ENCODE measurements at places on chromosomes 5 and 9.

- no peak for DNase-seq
Measured at GRCh38 chr5:55636683-55637082, 75.4 kb downstream of the SLC38A9 start.

DNA sequence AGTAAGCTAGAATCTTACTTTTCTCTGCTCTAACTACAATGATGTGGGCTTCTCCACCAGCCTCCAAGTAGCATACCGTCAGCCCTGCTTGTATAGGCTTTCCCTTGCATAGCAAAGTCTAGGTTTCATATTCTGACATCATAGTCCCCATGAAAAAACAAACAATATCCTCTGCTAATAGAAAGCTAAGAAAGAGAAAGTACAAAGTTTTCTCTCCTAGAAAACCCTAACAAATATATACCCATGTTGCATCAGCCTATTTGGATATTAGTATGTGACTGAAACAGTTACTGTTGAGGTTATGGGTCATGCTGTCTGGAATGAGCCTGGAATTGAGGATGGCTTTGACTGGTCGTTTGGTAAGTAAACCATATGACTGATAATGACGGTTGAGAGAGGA lies 1696.0 kb downstream of the MAT2B start:
- DNase-seq = no peak

DNA sequence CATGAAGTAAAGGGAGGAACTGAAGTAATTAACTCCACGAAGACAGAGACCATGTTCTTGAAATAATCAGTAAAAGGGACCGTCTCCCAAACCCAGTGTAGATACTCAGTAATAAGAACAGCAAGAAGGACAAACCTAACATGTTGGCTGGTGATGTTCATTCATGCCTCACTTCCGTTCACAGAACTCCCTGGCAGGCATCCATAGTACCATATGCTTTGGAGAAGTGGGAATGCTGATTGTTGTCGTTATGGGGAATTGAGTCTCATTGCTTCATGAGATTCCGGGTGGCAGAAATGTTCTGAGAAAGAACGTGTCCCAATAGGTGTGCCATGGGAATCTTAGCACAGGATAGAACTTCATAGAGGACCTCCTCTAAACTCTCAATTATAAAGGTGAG lies 452.3 kb downstream of the ZSWIM6 start:
- DNase-seq = no peak

GRCh38 chr9:120536094-120536493 lies 43.9 kb downstream of the CDK5RAP2 start:
- no peak for DNase-seq

DNA sequence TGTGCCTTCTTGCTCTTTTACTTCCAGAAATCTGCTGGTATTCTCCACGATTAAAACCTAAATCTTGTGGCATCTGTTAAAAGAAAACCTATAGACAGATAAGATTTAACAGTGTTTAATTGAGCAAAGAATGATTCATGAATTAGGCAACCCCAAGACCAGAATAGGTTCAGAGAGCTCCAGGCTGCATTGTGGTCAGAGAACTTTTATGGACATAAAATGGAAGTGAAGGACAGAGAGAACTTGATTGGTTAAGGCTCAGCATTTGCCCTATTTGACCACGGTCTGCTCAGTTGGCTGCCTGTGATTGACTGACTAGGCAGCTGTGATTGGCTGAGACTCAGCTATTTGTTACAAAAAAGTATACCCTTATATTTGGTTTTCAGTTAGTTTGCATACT lies 10.4 kb upstream of the SLC36A2 start:
- no peak for DNase-seq

- DNase-seq = no peak
Measured at GRCh38 chr9:7756088-7756487, 43.5 kb downstream of the DMAC1 start.

GRCh38 chr9:121566481-121567465 lies 67.1 kb upstream of the GGTA1 start:
- DNase-seq = peak; percentile 87

DNA sequence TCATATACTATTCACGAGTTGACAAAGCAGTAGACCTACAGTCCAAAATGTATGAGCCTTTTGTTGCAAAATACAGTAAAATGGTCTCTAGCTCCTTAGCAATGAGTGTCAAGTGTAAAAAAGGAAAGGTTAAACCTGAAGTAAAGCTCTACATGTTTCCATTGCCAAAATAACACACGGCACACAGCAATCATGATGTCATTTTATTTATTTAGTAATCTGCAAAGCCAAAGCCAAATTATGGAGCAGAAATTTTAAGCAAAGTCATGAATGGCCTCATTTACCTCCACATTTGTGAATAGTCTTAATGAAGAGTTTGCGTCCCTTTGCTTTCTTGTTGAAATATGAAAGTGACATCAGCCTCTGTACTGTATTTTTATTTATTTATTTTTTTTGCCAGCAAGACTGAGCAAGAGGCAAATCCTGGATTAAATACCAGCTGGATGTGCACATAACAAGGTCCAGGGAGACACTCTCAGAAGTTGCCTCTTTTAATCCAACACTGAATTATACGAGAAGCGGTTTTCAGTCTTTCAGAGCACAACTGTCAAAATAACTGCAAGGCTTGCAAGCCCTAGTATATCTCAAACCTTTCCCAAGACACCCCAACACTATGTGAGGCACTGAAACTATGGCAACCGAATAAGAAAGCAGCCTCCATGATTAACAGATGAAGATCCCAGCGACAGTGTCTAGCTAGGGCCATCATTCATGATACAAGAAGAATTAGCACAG lies 9.7 kb downstream of the SEMA6A start:
- no peak for DNase-seq

DNA sequence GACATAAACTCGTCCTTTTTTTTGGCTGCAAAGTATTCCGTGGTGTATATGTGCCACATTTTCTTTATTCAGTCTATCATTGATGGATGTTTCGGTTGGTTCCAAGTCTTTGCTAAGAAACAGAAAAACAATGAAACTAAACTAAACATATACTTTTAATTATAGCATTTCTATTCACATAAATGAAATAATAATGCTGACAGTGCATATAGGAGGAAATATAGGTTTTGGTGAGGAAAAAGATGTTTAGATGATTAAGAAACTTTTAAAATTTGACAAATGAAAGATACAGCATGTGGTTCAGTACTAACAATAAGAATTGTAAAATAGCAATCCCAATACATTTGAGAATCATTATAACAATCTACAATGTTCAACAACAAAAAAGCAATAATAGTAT lies 1094.5 kb upstream of the CDH6 start:
- no peak for DNase-seq

DNA sequence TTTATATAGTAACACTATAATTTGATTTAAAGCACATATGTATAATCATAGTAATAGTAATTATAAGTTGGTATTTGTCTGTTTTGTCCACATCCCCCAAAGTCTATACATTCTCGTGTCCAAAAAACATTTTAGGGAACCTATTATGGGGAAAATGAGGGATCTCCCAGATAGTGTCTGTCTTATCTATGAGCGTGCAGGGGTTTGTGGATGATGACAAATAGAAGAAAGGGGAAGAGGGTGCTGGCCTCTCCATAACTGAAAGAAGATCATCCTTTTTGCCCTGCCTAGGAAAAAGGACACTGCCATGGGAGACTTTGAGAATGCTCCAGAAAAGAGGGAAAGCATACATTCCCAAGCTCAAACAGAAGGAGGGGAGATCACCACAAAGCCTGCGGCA lies 45.3 kb downstream of the C5orf22 start:
- no peak for DNase-seq

GRCh38 chr5:38468978-38469706 lies 87.3 kb downstream of the LIFR start:
- peak; percentile 86 for DNase-seq

DNA sequence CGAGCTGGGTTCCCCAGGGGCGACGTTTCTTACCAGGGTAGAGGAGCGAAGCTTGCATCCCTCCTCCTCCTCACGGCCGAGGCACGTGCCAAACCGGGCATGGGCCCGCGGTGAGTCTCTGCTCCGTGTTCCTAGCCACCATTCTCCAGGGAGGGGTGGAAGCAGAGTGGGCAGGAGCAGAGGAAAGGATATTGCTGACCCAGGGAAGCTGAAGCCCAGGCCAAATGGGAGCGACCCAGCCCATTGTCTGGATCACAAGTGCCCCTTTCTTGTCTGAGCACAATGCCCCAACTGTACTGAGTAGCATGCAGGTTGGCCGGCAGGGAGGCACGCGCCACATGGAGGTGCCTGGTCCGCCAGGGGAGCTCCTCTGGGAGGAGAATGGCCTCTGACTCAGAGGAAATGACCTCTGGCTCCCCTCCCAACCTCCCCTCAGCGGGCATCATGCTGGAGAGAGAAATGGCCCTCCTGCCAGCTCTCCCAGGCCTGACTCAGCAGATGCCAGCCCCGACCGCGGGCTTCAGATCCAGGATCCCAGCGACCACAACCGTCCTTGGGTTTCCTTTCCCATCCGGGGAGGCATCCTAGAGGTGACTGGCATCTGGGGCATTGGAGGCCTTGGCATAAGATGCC lies 1.1 kb downstream of the PRR7 start:
- no peak for DNase-seq

DNA sequence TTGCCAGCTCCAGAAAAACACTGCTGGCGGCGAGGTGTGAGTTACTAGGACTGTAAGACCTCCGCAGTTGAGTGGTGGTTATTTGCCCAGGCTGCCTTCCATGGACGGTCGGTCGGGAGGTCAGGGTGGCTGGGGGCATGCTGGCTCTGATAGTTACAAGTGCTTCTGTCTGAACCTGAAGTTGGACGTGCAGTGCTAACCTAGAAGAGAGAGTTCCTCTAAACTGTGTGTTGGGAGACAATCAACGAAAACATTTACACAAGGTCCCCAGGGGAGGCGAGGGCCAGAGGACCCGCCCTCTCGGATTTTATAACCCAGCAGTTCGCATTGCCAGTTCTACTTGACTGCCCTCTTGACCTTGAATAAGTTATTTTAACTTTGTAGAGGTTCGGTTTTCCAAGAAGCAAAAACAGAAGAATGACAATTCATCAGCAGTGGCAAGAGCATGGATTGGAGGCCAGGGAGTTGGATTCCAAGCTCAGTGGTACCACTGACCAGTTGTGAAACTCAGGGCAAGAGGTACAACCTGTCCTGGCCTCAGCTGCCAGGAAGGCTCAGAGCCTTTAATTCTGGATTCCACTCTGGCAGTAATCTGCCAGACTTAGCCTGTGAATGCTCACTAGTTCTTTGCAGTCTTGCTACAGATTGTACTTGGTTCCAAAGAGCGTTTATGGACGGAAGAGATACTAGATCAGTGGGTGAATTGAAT lies 28.7 kb upstream of the PDE8B start:
- no peak for DNase-seq

- DNase-seq = no peak
Measured at GRCh38 chr5:135631391-135631790, 52.6 kb upstream of the CXCL14 start.

DNA sequence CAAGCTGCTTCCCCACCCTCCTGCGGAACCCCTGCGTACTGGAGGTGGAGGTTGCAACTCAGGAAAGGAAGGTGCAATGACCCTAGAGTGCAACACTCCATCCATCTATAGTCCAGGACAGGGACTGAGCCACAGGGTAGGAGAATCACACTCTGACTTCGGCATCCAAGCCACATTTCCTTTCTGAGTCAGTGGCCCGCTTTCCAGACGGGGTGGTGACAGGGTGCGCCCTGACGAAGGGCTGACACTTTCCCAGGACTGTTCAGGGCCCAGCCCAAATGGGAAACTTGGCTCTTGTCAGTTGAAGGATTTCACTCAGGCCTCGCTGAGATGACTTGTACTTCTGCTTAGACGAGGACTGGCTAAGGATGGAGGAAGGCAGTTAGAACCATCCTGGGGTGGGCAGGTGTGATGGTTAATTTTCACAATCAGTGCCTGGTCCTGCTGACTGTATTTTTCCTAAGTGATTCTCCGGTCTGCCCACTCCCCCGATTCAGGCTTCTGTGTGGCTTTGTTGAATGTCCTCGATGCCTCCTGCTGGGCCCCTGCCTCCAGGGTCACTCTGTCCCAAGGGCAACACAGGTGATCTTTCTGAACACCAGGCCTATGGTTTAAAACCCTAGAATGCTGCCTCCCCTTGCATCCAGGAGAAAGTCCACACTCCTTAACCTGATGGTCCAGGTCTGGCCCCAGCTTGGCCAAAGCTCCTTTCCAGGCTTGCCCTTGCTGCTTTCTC lies 228.1 kb downstream of the FSTL4 start:
- no peak for DNase-seq

GRCh38 chr5:107352576-107352975 lies 318.2 kb downstream of the EFNA5 start:
- DNase-seq = no peak
